ENCODE measurements at places on chromosomes 7 and 10. TPM values are rescaled to one million over a fixed set of nuclear protein-coding genes. Genes with fewer than 3 reads are reported as not detected.

Gene MMP21
- 0.17 TPM for polyA plus RNA-seq

Gene TMEM213
- polyA plus RNA-seq, result 44.0 TPM

Gene FGFR2
- 96.3 TPM for polyA plus RNA-seq

Gene SLC13A1
- 20.0 TPM for polyA plus RNA-seq

Gene ZNF853
- 14.1 TPM for polyA plus RNA-seq

Gene DHX32
- polyA plus RNA-seq, result 26.1 TPM

Gene FBXL13
- polyA plus RNA-seq, result 3.4 TPM

Gene MYPN
- polyA plus RNA-seq, result 0.10 TPM

Measured in left renal cortex interstitium (tissue), 4 donors.